ENCODE measurements at places on chromosomes 1 and 21.

DNA sequence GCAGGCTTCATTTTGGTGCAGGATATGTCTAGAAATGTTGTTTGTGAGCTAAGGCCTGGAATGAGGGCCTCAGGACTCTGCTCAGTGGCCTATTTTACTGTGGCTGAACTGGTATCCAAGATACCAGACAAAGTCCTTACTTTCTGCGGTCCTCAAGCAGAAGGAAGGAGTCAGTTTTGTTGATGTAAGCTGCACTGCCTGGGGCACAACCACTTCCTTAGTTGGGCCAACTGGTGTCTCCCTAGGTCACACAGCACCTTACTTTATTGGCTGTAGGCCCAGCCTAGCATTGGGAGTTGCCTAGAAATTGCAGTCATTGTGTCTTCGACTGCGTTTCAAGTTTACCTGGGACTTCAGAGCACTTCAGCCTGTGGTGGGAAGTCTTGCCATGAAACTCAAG is 1322.7 kb downstream of the AMY1C start:
- peak; percentile 5 for DNase-seq

DNA sequence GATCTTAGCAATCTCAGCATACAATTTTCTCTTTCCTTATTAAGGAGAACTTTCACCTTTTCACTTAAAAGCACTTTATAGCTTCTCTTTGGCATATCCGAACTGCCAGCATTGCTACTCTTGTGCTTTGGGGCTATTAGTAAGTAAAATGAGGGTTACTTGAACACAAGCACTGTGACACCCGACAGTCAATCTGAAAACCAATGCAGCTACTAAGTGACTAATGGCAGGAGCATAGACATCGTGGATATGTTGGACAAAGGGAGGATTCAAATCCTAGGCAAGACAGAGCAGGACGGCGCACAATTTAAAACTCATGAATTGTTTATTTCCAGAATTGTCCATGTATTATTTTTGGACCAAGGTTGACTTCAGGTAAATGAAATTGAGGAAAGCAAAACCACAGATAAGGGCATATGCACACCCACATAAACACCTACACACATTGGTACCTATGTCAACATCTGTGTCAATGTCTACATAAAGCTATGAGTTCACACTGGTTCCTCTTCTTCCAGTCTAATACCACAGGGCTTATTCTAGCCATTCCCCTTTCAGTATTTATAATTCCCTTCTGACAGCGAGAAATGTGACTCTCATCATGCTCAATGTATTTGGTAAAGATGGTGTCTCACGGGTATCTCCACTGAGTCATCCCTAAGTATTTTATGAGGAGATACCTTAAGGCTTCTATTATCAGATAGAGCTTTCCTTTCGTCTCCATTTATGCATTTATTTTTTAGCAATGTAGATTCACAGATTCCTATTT is 75.3 kb upstream of the RALGPS2 start:
- DNase-seq = no peak

- no peak for DNase-seq
Observed at GRCh38 chr1:244854166-244854565, 10.2 kb downstream of the HNRNPU start.

GRCh38 chr1:147781056-147781471 is 20.7 kb upstream of the GJA5 start:
- DNase-seq = no peak

GRCh38 chr1:153545067-153546055 is at the start of gene S100A4:
TSS of gene S100A4 (minus strand) at chr1:153545806. CDS start at chr1:153544794, 1,012 bp downstream.
- DNase-seq = peak; percentile 98

- DNase-seq = no peak
Observed at GRCh38 chr1:63662841-63663240, 69.6 kb downstream of the PGM1 start.

GRCh38 chr1:211701733-211702132 is 26.3 kb upstream of the NEK2 start:
- DNase-seq = no peak

GRCh38 chr1:205672395-205672889 is 7.9 kb downstream of the SLC45A3 start:
- no peak for DNase-seq

DNA sequence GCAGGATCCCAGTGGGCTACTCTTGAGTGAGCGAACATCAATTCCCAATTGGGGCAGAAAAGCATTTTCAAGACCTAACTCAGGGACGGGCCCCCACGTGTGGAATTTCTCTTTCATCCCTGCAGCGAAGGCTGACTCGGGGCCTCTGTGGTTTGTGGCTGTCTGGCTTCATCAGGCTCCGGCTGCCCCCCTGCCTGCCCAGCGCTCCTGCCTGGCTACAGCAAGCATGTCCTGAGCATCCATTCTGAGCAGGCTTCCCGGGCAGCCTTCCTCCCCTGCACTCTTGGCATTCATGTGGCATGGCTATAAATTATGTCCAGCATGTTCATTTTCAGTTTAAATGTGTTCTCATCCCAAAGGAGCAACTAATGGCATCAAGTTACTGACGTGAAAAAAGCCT is 588.1 kb downstream of the KIF26B start:
- DNase-seq = peak; percentile 78

DNA sequence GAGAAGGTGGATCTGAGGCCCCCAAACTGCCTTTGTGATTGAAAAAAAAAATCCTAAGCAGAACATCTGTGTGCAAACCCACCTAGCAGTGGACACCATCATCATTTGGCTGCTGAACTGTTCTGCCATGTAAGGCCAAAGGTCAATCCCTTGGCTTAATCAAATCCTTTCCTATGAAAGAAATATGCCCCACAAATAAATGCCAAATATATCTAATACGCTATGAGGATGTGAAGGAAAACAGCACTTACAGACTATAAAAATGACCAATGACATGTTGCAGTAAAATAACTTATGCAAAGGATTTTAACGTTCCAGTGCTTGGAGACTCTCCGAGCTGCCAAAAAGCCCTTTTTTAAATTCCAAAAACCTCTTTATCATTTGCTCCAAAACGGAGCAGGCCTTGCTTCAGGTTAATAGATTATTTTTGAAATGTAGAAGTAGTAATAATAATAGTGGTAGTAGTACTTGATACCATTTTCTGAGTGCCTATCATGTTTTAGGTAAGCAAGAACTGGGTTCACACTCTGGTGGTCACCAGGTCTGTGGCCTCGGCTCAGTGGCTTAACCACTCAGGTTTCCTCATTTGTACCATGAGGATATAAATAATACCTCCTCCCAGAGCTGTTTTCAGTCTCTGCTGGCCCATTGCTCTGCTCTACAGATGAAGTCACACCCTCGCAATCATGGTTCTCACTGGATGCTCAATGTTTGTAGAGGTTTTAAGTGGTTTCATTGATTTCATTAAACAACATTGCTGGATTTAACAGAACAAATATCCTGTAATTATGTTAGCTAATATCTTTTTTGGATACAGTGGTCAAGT is 47.9 kb upstream of the EDEM3 start:
- DNase-seq = peak; percentile 79

DNA sequence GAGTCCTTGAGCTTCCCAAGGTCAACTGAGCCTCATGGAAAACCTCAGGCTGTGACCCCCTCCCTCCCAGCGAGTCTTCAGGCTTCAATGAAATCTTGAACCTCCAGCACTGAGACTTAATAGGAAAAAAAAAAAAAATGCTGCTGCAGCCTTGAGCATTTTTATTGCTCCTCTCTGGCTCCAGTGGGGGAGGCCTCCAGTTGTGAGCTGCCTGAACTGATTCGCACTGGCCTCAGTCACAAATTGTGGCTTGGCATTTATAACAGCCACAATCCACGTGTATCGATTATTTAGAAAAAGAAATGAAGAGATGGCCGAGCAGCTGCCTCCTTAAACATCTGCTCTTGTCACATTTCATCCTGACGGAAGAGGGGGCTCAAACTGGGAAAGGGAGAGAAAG is 173.0 kb downstream of the PRDM2 start:
- DNase-seq = no peak

DNA sequence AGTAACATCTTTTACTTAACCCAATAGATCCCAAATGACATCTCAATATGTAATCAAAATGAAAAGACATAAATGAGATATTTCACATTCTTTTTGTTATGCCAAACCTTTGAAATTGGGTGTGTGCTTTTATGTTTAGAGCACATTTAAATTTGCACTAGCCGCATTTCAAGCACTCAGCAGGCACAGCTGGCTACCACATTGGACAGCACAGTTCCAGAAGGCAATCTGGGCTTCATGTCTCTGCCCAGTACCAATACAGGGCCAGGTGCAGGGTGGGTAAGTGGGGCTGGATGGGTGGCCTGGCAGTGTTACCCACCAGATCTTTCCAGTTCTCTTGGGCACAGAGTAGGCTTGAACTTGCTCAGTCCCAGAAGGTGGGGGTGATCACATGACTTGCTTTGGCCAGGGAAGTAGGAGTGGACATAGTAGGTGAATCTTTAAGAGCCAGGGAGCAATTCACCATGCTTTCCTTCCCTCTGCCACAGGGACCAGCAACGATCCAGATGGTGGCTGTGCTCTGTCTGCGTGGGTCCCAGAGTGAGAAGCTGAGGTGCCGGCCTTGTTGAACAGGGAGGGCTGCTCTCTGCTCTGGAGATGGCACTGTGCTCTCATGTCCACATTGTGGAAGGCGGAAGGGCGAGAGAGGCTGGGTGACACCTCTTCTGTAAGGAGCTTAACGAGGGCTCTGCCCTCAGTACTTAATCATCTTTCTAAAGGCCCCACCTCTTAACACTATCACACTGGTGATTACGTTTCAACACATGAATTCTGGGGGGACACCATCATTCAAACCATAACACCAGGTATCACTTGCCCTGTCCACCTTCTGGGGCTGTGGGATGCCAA is 261.4 kb downstream of the GRIK3 start:
- no peak for DNase-seq

- no peak for DNase-seq
Observed at GRCh38 chr21:44834951-44835646, 17.2 kb upstream of the SUMO3 start.

All from NCI-H69 (cell line).